ENCODE measurements at places on chromosomes 3 and 15.
A peak's percentile ranks its signal among the peaks of the same experiment; 100 is the strongest.

GRCh38 chr3:126052196-126053058 lies 31.5 kb downstream of the SLC41A3 start:
- DNase-seq, result no peak

DNA sequence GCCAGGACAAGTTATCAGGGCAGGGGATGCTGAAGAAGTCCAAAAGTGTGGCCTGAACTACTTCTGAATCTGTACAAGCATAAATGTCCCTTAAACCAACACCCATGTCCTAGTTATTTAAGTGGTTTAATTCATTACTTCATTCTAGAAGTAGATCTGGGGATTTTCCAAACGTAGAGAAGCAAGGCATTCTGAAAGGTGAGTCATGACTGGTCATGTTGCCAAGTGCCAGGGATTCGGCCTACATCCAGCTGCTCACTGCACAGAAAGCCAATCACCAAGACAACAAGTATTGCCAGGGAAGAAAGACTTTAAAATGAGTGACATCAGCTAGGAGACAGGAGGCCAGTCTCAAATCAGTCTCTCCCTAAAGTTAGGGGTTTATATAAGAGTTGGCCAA lies 396.6 kb downstream of the GABRB3 start:
- DNase-seq, result no peak

- no peak for DNase-seq
Observed at GRCh38 chr3:71511446-71511845, 72.1 kb downstream of the FOXP1 start.

- DNase-seq, result no peak
Observed at GRCh38 chr15:99943466-99943865, 210.2 kb upstream of the LYSMD4 start.

DNA sequence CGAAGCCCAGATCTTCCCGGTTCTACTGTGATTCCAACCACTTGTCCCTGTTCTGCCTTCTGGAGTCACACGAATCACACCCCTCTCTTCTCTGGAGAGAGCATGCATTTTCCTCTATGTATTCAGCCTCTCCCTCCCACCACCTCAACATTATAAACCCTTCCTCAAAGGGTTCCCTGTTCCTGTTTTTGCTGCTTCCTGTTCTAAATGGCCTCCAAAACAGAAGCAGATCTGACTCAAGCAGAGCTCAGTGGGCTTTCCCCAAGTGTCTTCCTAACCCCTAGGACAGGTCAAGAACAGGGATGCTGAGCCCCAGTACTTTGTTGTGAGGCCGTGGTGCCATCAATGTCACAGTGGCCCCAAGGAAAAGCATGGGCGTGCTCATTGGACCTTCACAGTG lies 75.7 kb upstream of the ARNT2 start:
- DNase-seq, result no peak

- peak; percentile 50 for DNase-seq
Observed at GRCh38 chr15:51234176-51234927, 104.0 kb downstream of the CYP19A1 start.

DNA sequence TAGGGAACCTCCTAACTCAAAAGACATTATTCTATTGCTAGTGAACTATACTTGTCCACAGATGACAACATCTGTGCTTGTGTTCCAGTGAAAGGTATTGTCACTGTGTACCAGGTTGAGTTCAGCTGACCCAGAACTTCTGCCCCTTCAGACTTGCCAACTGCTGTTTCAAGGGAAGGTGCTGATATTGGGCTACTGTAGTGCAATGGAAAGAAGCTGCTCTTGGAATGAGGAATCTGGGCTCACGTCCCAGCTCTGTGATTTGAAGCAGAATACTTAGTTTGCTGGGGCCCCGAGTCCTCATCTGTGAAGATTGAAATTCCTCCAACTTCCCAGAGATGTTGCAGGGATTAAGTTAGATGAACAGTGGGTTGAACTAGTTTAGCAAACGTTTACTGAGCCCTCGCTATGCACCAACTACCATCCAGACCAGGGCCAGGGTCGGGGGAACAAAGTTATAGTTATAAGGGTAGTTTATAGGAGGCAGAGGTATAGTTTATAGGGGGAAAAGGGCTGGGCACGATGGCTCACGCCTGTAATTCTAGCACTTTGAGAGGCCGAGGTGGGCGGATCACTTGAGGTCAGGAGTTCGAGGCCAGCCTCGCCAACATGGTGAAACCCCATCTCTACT lies 15.9 kb upstream of the UMPS start:
- peak; percentile 18 for DNase-seq

DNA sequence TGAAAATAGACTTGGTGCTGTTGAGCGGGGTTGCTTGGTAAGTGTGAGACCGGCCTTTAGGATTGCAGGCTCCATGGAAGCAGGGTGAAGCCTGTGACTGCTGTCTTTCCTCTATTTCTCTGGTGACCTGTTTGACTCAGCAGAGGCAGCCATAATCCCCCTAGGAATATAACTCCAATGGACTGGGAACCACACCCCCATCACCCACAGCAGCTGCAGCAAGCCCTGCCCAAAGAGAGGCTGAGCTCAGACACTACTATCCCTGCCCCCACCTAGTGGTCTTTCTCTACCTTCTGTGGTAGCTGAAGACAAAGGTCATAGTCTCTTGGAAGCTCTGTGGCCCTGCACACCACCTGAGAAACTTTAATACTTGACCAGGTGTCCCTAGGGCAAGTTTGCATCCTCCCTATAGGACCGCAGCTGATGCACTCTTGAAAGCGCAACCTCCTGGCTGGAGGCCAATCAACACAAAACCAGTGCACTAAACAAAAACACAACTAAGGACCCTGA lies 133.6 kb upstream of the MRPL3 start:
- DNase-seq, result no peak

DNA sequence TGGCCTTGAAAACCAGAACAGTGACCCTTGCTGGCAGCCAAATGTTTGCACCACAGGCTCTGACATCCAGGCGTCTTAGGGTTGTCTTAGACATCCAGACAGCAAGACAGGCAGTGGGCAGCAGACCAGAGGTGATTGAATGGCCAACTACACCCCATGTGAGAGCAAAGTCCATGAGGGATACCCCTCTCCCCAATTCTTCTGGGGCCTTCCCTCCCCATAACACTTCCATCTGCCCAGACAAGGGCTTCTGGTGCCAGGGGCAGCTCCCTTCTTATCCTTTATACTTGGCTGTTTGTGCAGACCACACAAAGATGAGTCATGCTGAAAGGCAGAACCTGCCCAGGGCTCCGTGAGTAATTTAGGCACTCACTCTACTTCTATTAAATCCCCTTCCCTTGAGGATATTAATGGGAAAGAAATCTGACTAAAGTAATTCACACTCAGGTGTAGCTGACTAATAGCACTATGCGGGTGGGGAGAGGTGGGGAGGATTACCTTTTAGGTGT lies 257.9 kb downstream of the UACA start:
- DNase-seq, result peak; percentile 83

- DNase-seq, result no peak
Observed at GRCh38 chr3:178341636-178342035, 194.6 kb upstream of the KCNMB2 start.

DNA sequence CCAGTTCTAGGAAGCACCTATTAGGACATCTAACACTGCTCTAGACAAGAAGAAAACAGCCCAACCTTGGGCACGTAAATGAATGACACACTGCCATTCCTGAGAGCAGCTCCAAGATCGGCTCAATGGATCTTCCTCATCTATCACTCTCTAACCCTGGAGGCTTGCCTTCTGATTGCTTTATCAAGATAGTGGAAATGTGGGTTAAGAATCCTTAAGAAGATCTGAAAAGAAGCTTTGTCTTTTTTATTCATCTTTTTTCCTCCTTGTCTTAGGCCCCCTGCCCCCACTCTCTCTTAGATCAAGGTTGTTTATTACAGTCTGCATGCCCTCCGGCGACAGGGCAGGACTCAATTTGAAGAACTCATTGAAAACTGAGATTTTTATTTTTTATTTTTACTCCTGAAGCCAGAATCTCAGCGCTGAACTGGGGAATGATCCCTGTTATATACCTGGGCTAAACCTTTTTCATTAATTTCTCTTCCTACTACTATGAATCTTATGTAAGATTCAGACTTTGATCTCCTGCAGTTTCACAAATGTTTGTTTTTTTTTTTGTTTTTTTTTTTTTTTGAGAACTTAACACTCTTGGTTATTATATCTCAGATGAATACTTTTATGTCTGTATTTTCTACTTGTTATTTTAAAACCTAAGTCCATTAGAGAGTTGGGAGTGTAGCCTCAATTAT lies 219.5 kb downstream of the SV2B start:
- DNase-seq, result no peak

DNA sequence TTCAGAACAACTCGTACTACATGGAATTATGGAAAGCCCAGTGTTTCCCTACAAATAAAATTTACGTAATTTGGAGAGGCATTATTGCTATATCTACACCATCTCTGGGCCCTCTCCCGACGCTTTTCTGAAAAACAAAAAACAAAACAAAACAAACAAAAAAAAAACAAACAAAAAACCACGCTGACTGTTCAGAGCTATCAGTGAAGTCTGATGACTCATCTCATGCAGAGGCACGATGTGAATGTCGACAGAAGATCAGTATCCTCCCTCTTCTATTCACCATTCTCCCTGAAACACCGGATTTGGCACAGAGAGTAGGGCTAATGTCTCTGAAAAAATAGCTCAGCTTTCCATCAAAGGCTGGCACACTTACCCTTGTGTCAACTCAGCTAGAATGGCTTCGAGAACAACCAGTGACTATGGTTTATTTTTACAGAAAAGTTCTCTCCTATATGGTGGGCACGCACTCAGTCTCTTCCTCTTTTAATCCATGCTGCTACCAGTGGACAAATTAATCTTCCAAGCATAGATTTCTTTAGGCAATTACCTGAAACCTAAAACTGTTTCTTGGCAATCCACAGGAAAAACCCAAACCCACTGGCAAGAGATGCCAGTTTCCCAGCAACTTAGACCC lies 1.5 kb downstream of the CRBN start:
- no peak for DNase-seq

- DNase-seq, result no peak
Observed at GRCh38 chr3:70010346-70010745, 10.8 kb downstream of the SAMMSON start.

- DNase-seq, result no peak
Observed at GRCh38 chr3:15011174-15011573, 53.9 kb downstream of the MRPS25 start.

DNA sequence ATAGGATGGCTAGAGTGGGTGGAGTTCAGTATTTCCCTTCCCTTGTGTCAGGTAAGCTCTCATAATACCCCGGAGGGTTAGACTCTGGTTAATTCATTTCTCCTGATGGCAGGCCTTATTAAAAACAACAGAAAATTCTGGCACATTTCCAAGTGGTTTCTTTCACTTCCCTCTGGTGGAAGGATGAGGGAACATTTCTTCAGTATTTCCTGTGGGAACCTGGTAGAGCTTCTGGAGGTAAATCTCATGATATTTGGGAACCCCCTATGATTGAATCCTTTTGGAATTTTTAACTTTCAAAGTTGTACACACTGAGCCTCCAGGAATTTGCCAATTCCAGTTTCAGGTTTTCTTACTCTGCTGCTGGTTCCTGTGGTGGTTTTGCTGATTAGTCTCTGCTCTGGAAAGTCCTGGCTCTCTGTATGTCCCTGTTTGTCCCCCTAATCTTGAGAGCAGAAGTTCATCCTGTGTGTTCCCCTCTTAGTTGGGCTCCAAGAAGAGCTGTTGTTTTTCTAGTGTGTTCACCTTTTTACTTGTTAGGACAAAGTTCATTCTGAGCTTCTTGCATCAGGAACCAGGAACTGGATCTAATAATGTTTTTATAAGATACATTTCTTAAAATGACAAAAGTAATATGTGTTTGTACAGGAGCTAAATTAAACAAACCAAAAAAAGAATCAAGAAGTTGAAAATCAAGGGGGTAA lies 12.1 kb downstream of the CHRNA7 start:
- peak; percentile 17 for DNase-seq

DNA sequence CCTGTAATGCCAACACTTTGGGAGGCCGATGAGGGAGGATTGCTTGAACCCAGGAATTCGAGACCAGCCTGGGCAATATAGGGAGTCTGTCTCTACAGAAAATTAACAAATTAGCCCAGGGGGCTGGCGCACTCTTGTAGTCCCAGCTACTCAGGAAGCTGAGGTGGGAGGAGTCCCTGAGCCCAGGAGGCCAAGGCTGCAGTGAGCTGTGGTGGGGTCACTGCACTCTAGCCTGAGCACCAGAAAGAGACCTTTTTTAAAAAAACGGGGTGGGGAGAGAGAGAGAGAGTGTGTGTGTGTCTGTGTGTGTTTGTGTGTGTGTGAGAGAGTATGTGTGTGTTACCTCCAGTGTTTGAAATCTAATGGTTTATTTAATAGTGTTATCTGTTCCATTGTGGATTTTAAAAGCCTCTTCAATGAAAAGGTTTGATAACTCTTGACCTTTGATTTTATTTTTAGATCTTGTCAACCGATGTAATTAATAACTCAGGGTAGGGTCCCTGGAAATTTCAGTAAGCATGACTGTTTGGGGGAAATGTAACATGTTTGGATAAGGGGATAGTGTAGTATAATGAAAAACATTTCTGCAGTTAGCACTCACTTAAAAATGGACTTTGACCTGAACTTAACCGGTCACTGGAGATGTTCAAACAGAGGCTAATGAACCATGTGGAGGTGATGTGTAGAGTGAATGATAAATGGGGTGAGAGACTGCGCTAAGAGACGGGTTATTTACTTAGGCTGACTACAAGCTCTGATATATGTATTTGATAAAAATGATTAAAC lies 29.7 kb downstream of the LRCH3 start:
- DNase-seq, result no peak

DNA sequence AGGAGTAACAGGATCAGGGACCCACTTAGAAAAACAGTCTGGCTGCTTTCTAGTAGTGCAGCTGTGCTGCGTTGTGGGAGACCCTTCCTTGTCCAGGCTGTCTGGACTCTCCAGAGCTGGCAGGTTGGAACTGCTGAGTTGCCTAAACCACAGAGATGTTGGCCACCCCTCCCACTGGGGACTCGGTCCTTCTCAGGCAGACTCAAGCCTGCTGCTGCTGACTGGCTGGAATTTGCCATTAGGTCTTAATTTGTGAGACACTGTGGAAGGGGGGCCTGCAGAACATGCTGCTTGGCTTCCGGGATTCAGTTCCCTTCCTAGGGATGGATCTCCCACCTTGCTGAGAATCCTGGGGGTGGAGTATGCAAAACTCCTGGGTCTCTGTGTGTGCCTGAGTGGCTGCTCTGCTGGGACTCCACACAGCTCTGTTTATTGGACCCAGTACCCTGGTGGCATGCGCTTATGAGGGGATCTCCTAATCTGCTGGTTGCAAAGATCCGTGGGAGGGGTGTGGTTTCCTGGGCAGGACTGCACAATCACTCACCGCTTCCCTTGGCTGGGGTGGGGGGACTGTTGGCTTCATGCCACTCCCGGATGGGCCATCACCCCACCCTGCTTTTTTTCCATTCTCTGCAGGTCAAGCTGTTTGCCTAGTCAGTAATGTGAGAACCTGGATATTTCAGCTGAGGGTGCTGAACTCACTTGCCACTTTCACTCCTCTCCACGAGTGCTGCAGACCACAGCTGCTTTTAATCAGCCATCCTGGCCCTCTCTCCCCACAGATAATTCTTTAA lies 150.5 kb downstream of the CFAP20DC start:
- peak; percentile 13 for DNase-seq

GRCh38 chr15:45200799-45201556 lies 13.2 kb upstream of the SHF start:
- peak; percentile 82 for DNase-seq

- DNase-seq, result no peak
Observed at GRCh38 chr3:13615019-13615528, 66.1 kb downstream of the FBLN2 start.

Data from fibroblast of skin of right quadriceps (primary cell).